Fibroblast of skin of right biceps (primary cell): ENCODE measurements at places on chromosomes 11 and 22.
A peak's percentile ranks its signal among the peaks of the same experiment; 100 is the strongest.

- DNase-seq = no peak
These were observed 6.7 kb downstream of the CSNK2A3 start for GRCh38 chr11:11346303-11346702.

DNA sequence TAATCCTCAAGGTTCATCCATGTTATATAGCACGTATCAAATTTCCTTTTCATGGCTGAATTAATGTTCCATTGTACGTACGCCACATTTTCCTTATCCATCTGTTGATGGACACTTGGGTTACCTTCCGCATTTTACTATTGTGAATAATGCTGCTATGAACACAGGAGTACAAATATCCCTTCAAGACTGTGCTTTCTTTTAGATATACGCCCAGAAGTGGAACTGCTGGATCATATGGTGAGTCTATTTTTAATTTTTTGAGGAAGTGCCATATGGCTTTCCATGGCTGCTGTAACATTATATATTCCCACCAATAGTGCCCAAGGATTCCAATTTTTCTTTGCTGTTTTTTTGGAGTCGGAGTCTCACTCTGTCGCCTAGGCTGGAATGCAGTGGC lies 6.0 kb downstream of the MRPL40 start:
- DNase-seq = no peak

- no peak for DNase-seq
These were observed 113.7 kb upstream of the BLID start for GRCh38 chr11:122229481-122230384.

GRCh38 chr11:134120921-134121526 lies 52.2 kb downstream of the JAM3 start:
- peak; percentile 51 for DNase-seq

GRCh38 chr22:34429314-34429713 lies 509.0 kb upstream of the LARGE1 start:
- no peak for DNase-seq

GRCh38 chr11:20161923-20162744 lies 1.9 kb upstream of the DBX1 start:
- no peak for DNase-seq

- DNase-seq = no peak
These were observed 41.3 kb upstream of the POU2AF2 start for GRCh38 chr11:111204211-111204610.

GRCh38 chr22:27075891-27076290 lies 418.5 kb downstream of the MIAT start:
- no peak for DNase-seq

- no peak for DNase-seq
These were observed 461.7 kb upstream of the CADM1 start for GRCh38 chr11:115965767-115966504.

- no peak for DNase-seq
These were observed 19.3 kb upstream of the GLYATL1 start for GRCh38 chr11:58919980-58920379.

GRCh38 chr11:31437742-31438435 lies 68.2 kb downstream of the DNAJC24 start:
- DNase-seq = peak; percentile 58

DNA sequence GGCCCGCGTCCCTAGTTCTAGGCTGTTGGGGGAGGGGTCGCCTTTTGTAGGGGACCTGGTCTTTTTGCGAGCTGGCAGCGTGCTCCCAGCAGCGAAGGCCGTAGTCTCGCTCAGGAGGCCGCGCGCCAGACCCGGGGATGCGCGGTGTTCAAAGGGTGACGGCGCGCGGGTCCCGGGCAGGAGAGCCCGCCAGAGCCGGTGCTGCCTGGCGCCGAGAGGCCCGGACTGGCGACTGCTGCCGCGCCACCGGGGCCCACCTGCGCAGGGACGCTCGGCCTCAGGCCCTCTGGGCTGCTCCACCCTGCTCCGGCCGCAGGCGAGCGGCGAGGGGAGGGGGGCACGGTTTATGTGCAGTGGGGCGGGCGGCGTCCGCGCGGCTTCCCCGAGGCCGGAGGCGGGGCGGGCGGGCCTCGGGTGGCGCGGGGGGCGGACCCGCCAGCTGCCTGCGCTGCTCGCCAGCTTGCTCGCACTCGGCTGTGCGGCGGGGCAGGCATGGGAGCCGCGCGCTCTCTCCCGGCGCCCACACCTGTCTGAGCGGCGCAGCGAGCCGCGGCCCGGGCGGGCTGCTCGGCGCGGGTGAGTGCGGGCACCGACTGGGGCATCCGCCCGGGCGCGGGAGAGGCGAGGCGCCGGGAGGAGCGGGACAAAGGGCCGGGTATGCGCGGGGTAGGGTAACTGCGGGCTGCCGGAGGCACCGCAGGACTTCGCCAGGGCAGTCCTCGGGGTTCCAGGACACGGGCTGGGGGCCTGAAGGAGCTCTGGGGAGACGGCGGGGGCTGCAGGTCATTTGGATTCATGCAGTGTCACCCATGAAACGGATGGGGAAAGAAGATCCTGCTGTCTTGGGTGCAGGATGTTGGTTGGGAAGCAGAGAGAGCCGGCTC lies at the start of gene PRSS23:
Gene PRSS23 (plus strand): TSS at position 467 of the 884 bp plus-strand sequence. CDS start 7,102 bp downstream, outside the sequence.
- peak; percentile 64 for DNase-seq
